Globus pallidus (tissue), 1 donor: ENCODE measurements at places on chromosomes 16 and 17.

GRCh38 chr17:68840073-68840472 is 115.1 kb downstream of the ABCA8 start:
- DNase-seq, result peak; percentile 46

DNA sequence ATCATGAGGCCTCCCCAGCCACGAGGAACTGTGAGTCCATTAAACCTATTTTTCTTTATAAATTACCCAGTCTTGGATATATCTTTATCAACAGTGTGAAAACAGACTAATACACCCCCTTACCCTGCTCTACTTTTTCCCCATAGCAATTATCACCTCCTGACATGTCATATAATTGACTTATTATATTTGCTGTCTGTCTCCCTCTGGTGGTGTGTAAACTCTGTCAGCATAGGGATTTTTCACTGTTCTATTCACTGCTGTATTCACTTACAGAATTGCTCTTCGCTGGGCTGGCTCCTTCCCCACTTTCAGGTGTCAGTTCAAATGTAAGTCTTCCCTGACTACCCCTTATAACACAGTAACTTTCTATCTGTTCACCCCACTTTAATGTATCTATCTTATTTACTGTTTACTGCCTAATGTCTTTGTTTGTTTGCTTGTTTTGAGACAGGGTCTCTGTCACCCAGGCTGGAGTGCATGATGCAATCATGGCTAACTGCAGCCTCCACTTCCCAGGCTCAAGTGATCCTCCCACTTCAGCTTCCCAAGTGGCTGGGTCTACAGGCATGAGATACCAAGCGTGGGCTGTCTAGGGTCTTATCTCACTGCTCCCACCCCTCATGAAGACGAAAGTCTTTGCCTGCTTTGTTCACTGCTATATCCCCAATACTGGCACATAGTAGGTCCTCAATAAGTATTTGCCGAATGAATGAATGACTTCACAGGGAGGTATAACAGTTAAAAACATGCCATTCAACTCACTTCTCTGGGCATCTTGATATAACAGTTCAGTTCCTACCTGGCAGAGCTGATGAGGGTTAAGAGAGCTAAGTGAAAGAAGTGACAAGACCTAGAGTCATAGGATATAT is 52.4 kb upstream of the CDH3 start:
- DNase-seq, result no peak

DNA sequence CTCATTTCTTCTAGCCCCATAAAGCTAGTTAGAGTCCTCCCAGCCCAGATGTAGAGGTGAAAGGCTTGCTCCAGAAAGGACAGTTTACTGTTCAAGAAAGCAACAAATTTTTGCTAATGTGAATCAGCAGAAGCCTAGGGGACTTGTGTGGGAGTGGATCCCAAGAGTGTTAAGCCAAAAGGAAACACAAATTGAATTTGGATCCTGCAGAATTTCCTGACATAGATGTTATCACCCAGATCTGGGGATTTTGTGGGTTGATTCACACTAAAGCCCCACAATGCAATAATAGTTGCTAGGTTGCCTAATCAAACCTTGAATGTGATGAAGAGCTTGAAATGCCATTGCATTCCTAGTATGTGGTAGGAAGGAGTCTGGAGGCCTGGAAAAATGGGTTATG is 135.2 kb upstream of the HS3ST3A1 start:
- no peak for DNase-seq

GRCh38 chr17:77115510-77115909 is 25.3 kb upstream of the SEC14L1 start:
- no peak for DNase-seq

GRCh38 chr17:40474419-40475002 is 26.9 kb downstream of the TNS4 start:
- DNase-seq, result no peak

DNA sequence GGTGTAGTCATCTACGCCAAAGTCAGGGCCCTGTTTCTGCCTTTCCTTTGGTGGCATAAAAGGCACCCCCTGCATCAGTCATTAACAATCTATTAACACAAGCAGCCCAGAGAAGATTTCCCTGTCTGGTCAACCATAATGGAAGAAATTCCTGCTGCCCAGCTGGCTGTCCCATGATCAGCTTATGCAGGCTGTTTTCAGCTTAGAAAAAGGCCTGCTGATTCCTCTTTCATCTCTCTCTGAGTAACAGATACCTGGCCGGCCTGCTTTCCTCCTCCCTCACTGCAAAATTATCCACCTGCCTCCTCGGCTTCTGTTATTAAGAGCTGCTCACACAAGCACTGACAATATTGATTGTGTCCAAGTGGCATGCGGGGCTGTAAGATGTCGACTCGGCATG is 70.3 kb upstream of the MMP2 start:
- no peak for DNase-seq

DNA sequence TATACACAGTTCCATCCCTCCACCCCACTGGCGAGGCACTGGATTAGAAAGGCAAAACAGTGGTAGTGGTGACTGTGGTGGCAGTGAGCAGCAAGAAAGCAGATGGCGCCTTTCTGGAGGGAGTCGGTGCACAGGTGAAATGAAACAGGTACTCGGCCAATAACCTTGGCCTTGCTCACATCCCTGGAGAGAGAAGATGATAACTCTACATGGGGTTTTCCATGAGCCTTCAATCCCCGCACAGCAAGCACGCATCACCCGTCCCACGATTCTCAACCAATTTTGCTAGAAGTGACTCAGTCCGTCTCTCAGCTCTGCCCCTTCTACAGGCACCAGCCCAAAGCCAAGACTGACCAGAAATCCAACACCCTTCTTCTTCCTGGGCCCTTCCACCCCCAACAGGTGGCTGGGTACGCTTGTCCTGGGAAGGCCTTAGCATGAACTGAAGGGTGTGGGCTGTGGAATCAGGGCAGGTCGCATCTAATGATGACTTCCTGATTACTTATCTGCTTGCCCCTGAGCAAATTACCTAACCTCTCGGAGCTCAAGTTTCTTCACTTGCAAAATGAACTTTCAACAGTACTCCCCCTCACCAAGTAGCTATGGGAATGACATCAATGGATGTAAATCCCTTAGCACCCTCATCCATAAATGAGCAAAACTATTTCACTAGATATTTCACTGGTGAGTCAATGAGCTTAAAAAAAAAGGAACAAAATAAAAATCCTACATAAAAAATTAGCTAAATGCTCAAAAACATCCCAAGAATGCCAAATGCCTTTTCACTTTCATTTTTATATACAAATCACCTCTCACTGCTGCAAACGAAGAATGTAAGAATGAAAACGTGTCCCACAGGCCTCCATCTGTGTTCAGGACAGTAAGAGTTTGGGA is 18.0 kb downstream of the XPO6 start:
- no peak for DNase-seq

DNA sequence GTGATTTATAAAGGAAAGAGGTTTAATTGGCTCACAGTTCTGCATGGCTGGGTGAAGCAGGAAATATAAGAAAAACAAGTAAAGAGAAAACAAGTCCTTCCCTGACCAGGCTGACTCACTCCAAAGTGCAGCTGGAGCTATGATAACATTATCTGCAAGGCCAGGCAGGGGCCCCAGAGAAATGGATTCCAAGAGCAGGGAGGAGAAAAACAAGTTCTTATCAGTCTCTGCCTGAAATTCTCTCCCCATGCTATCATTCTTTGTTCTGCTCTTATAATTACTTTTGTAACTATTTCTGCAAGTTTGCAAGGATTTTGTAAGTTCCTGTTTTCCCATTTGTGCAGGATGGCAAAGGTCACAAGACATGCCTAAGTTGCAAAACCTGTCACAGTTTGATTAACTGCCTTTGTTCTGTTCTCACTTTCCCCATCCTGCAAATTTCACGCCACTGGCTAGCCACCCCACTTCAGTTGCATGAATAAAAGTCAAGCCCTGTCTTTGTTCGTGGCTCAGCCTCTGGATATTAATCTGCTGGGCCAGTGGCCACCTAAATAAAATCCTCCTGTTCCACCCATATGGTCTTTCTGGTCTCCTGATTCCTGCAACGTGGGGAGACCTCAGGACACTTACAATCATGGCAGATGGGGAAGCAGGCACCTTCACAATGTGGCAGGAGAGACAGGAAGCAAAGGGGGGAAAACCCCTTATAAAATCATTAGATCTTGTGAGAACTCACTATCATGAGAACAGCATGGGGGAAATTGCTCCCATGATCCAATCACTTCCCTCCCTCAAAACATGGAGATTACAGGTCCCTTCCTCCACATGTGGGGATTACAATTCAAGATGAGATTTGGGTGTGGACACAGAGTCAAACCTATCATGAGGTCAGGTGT is 13.1 kb downstream of the ABCA9 start:
- DNase-seq, result no peak

GRCh38 chr17:80695979-80696378 is 151.3 kb downstream of the RPTOR start:
- DNase-seq, result no peak

DNA sequence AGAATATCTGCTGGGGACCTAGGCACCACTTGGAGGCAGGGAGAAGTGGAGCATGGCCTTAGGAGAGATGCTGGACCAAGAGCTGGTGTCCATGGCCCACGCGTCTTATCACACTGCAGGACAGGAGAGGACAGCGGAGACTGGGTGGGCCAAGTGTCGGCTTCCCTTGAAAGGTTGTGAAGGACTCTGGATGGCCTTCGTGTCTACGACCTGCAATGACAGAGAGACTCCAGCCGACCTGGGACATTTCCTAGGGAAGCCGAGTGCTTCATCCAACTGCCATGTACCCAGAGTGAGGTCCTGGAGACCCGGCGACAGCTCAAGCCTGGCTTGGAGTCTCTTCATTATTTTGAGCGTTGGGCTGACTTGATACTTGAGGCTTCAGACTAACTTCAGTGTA is 20.5 kb downstream of the C1QTNF1 start:
- DNase-seq, result no peak

GRCh38 chr16:80045861-80046260 is 445.3 kb upstream of the MAF start:
- DNase-seq, result no peak

DNA sequence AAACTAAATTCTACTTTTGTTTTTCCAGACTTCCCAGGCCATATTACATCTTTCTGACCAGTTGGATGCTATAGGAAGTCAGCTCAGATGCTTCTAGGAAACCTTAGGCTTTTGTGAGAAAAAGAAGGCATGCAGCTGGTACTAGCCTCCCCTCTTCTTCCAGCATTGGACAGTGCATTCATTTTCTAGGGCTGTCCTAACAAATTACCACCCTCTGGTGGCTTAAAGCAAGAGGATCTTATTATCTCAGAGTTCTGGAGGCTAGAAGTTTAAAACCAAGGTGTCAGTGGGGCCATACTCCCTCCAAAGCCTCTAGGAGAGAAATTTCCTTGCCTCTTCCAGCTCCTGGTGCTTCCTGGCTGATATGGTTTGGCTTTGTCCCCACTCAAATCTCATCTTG is 467.8 kb downstream of the SLC39A11 start:
- peak; percentile 29 for DNase-seq

- no peak for DNase-seq
Observed at GRCh38 chr17:21271454-21272183, 12.9 kb upstream of the MAP2K3 start.

GRCh38 chr16:85291302-85292148 is 179.3 kb upstream of the CIBAR2 start:
- DNase-seq, result peak; percentile 88

GRCh38 chr17:45235416-45236281 is 14.0 kb downstream of the FMNL1 start:
- DNase-seq, result peak; percentile 49

DNA sequence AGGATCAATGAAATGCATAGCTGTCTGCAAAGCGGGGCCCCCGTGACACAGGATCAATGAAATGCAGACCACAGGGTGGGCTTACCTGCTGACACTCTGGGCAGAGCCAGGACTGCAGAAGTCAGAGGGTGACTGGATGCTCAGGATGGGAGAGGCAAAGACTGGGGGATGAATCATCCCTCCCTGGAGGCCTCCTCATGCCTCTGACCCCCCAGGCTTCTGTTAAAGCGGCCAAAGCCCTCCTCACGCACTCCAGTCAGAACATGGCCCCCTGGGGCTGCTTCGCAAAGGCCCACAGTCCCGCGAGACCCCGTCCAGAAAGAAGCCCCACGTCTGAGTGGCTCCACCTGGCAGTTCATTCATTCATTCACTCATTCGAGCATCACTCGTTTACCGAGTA is 38.4 kb upstream of the FOXF1 start:
- no peak for DNase-seq

- no peak for DNase-seq
Observed at GRCh38 chr16:30937692-30938091, 11.2 kb upstream of the ORAI3 start.

DNA sequence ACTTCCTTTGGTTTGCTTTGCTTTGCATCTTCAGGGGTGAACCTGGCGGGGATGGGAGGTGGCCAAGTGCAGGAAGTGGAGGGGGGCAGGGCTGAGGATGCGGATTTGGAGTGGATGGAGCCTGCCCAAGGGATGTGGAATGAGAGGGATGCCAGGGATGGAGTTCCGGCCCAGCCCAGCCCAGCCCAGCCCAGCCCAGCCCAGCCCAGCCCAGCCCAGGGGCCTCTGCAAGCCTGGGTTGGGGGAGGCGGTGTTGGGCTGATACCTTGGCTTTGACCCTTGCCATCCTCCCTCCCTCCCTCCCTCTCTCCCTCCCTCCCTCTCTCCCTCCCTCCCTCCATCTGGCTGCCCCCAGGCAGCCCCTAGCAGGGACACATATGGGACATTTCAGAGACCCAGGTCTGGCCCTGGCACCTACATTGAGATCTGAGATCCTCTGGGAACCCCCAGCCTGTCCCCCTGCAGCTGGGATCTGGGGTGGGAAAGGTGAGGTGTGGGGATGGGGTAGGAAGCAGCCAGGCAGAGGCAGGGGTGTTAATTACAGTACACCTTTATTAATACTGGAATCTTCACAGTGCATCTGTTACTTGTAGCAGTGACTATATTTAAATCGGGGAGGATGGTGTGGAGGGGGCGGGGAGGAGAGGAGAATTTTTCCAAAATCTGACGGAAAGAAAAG is 14.5 kb downstream of the IL34 start:
- DNase-seq, result no peak

DNA sequence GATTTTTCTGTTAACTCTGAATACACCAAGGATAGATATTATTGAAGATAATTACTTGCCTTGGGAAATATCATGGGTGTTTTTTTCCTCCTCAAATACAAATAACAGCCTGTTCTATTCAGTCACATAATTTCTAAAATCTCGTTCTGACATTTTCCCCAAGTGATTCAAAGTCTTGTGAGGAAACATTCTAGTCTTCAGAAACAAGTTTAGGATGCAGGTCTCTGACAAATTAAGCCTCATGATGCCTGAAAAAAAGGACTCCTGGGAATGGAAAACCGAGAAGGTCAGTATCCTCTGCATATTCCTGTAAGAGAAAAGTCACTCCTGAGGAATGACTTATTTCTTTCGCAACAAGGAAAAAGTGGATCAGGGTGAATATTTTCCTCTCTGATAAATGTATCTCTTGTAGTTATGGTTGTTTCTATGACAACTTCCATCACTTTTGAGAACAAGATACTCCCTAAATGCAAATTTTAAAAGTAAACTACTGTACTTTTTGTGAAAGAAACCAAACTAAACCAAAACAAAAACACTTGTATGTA is 384.6 kb downstream of the CNTNAP4 start:
- DNase-seq, result no peak

GRCh38 chr17:5181509-5182305 is 10.0 kb downstream of the ZNF594 start:
- no peak for DNase-seq

DNA sequence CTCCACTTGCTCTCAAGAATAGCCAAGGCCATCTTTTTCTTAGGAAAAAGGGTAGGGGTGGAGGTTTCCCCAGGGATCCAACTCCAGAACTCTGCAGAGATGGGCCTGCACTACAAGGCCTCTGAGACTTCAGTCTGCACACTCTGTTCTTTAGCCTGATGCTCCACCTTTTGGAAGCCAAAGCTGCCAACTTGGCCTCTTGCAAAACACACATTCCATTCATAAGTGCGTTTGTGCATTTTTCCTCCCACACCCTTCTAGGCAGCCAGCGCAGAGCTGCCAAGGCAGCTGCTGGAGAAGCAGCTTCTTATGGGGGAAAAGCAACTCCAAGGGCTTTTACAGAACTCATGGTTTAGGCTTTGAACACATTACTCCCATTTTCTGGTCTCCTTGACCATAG is 45.3 kb downstream of the REXO5 start:
- DNase-seq, result no peak
